ENCODE measurements at places on chromosomes 1 and 21.

DNA sequence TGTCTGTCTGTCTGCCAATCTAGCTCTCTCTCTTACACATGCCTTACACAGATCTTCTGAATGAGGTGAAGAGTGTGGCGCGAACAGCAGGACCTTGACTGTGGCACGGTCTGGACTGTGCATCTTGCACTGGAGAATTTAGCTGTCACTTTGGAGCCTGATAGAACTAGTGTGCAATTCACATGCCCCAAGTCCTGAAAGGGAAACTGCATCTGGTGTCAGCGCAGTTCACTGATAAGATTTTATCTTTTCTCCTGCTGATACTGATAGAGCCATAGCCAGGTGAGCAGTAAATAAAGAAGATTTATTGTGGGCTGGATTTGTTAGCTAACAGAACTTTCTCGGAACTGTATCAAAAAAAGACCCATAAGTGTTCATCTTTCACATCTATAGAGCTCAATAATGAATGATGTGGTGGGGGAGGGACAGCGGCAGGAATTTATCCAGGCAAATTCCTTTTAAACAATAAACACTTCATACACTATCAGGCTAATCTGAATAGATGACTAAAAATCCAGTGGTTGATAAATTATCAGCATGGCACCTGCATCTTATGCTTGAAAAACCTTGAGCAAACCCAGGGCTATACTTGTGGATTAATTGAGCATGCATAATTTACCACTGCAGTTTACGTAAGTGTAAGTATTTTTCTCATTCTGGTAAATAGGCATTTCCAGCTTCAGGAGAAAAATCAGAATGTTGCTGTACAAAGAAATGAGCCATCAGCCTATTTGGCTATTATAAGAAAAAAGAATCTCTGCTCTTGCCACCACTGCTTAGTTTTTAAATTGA, 104.1 kb downstream of the NTNG1 start:
- no peak for DNase-seq

GRCh38 chr1:184324972-184325371, 61.9 kb upstream of the C1orf21 start:
- DNase-seq, result no peak

GRCh38 chr1:235958021-235958420, 91.3 kb upstream of the LYST start:
- DNase-seq, result no peak

- DNase-seq, result no peak
These were observed 50.7 kb downstream of the ADSS2 start for GRCh38 chr1:244400974-244401373.

GRCh38 chr1:8875216-8875861, 3.1 kb downstream of the ENO1 start:
- no peak for DNase-seq
